Activated T-cell treated with anti-CD3 and anti-CD28 coated beads for 4 hours (primary cell): ENCODE measurements at places on chromosomes 5 and 9.

DNA sequence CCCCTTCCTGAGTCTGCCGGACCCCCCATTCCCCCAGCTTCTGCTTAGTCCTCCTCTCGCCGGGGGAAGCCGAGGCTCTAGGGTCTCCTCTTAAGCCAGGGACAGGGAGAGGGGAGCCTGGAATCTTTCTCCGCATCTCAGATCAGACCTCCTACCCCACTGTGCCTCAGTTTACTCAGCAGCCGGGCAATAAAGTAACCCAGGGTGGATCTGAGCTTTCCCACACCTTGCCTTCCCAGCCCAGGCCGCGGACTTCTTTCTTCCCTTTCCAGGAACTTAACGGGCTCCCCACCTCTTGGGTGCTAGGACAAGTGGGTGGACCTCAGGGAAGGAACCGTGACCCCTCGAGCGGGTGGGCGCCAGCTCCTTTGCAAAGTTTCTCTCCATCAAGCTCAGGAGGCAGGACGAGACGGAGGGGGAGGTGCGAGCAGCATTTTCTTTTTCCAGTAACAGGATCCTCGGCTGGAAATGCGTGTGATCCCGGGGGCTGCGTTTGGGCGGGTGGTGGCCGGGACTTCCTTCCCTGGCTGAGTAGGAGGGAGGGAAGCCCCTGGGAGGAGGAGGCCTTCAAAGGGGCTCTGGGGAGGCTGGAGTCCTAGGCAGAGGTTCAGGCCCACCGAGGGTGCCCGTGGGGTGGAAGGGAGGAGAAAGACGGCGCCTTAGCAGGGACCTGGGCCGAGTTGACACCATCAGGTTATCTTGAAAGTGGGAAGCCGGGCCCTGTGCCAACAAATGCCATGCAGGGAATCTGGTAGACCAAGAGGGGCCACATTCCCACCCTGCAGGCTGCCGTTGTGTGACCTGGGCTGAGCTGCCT, 795 bp downstream of the DAB2IP start:
- no peak for DNase-seq

GRCh38 chr9:95137587-95138145, 179.8 kb downstream of the FANCC start:
- DNase-seq, result no peak

GRCh38 chr5:66136053-66136452, 8.0 kb upstream of the SREK1 start:
- DNase-seq, result no peak

DNA sequence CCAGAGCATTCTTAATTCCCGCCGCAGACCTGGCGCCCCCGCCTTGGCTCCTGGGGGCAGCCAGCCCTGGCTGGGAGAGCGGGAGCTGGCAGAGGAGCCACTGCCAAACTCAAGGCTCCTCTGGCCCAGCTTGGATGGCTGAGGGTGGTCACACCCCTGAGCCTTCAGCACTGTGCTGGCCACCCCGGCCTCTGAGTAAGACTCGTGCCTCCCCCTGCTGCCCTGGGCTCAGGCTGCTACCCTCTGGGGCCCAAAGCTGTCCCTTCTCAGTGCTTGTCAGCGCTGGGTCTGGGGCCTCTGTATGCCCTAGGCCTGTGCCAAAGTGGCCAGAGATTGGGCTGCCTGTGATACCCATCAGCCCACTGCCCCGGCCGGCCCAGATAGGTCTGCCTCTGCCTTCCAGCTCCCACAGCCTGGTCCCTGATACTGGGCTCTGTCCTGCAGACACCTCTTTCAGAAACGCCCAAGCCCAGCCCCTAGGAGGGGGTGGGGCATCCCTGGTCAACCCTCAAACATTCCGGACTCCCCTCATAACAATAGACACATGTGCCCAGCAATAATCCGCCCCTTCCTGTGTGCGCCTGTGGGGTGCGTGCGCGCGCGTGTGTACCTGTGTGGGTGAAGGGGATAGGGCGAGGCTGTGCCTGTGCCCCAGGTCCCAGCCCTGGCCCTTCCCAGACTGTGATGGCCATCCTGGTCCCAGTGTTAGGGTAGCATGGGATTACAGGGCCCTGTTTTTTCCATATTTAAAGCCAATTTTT, 4.4 kb upstream of the PRR7 start:
- no peak for DNase-seq

- no peak for DNase-seq
Observed at GRCh38 chr5:139413963-139414362, 10.1 kb upstream of the SPATA24 start.

DNA sequence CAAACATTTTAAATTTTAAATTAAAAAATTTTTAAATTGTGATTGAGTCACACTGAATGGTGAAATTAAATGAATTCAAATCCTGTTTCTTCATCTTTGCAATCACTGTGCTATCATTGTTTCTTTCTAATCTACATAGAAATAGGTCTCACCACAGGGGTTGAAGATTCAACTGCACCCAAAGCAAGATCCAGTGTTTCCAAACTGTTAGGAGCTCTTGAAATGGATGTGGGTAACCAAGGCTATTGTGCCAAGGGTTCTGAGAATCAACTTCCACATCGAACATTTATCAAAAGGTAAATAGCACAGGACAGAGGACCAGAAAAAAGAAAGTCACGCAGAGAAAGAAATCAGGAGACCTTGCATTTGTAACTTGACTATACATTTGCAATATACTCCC, 172.6 kb upstream of the RASEF start:
- DNase-seq, result no peak

DNA sequence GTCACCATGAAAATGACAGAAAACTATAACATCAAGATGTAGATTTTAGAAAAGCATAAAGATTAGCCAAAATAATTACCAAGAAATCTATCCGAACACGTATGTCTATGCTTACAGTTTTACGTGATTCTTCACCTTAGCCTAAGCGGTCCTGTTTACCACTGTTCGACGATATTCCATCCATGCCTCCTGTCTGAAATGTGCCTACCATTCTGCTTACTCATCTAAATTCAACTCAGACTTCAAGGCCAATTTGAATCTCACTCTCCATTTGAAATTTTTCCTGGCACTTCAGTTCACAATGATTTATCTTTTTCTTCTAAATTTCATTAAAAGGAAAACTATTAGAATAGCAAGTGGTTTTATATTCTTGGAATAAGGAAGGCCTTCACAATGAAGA, 15.4 kb downstream of the ZDHHC21 start:
- DNase-seq, result no peak

DNA sequence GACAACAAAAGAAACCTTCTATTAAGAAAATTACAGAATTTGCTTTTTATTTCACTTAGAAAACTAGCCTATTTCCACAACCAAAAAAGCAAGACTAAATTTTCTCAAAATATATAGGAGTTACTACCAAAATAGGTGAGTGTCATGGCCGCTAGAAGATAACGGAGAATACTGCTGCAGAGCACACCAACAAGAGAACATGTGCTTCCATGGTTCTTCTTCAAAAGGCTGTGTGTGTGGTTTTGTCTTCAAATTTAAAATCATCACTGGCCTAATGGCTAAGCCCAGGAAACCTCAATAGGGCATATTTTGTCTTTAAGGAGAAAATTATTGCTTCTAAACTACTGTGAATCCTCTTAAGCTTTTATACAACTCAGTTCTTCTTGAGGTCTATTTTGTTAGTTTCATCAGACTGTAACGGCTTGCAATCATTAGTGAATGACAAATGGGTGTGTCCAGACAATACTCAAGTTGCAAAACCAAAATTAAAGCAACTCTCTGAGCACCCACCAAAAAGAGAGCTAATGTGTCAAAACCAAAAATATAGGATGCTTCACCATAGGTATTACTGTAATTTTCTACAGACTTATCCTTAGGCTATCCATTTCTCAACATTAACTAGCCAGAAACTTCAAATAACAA, 3.3 kb downstream of the SETX start:
- DNase-seq, result no peak

GRCh38 chr5:122306461-122306860, 5.6 kb upstream of the SNCAIP start:
- DNase-seq, result no peak

GRCh38 chr9:136342181-136343120, 15.1 kb downstream of the GPSM1 start:
- DNase-seq, result peak; percentile 53

DNA sequence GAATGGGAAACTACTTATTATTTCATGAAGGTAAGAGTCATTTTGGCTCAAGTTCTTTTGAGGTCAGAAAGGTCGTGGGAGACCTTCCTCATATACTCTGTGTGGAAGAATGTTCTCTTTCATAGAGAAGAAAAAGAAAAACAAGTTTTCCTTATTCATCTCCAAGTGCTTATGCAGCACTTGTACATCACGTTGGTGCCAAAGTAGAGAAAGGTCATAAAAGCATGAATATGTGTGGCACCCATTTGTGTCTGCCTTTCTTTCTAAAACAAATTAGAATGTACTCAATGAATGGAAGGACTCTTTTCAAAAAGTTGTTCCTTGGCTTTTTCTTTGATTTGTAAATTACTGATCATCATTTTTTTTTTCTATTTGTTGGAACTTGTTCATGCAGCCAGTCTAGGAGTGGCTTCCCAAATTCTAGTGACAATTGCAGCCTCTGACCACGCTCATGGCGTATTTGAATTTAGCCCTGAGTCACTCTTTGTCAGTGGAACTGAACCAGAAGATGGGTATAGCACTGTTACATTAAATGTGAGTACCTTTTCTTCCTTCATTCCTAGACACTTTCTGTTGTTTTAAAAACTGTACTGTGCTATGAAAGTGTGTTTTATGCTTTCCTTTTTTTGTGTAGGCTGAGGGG, 122.4 kb downstream of the ADGRV1 start:
- no peak for DNase-seq

GRCh38 chr9:71911908-71912335, 483 bp downstream of the C9orf85 start:
- no peak for DNase-seq

- DNase-seq, result no peak
Observed at GRCh38 chr5:160450164-160450932, 28.7 kb downstream of the PTTG1 start.

GRCh38 chr5:60494635-60495034, 205.3 kb downstream of the DEPDC1B start:
- DNase-seq, result no peak

DNA sequence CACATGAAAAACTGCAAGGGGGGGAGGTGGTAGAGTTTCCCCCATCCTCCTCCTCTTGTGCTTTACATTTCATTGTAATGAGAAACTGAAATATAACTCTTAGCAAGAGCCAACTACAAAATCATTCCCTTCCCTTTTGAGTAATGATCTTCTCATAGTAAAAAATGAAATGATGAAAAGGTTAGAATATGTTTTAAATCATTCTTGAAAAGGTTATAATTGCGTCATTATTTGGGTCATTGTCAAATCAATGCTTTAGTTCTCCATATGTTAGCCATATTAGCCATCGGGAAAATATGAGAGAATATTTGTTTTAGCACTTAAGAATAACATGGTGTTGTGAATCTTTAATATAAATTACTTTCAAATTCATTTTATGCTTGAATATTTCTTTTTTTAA, 1185.0 kb upstream of the CDH18 start:
- no peak for DNase-seq

DNA sequence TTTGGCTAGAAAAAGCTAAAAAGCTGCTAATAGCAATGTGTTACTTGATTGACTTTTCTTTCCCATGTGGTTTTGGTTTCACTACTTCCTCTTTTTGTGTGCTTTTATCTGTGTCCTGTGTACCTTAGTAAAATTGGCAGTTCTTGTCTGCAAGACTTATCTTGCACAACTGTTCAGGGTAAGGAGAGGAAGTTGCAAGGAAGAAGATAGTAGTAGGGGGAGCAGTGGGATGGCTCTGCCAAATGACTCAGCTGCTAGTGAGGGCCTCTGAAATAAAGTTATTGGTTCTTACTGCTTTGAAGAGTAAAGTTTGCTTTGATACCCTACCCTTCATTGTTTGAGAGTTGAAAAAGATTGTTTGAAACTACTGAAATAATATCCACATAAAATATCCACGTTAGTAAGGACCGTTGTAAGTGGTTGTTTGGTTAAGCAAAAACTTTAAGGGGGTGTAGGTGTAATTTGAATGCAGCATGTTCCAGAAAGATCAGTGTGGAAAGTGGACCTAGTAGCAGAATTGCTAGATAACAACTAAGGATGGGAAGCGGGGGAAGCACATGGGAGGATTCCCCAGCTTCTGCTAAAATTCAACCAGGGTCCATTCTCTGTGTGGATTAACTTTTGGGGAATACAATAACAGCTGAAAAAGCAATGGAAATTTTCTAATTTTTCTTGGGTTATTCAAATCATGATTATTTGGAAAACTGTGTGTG, 123.5 kb downstream of the SCAMP1 start:
- no peak for DNase-seq

DNA sequence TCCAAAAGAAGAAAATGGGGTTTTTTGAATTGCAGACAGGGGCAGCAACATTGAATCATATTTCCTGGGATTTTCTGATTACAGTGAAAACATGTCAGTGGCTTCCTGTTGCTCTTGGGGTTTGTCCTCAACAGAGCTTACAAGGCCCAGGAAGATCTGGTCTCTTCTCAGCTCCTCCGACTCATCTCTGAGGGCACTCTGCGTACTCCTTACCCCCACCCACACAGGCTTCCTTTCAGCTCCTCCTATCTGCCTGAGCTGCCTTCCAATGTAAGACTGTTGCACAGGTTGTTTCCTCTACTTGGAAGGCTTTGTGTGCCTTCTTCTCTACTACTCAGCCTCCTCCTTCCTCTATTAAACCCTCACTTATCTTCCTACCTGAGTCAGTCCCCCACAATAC, 245.1 kb upstream of the MEF2C start:
- DNase-seq, result no peak

GRCh38 chr5:103409013-103409670, 150.6 kb downstream of the MACIR start:
- DNase-seq, result no peak

DNA sequence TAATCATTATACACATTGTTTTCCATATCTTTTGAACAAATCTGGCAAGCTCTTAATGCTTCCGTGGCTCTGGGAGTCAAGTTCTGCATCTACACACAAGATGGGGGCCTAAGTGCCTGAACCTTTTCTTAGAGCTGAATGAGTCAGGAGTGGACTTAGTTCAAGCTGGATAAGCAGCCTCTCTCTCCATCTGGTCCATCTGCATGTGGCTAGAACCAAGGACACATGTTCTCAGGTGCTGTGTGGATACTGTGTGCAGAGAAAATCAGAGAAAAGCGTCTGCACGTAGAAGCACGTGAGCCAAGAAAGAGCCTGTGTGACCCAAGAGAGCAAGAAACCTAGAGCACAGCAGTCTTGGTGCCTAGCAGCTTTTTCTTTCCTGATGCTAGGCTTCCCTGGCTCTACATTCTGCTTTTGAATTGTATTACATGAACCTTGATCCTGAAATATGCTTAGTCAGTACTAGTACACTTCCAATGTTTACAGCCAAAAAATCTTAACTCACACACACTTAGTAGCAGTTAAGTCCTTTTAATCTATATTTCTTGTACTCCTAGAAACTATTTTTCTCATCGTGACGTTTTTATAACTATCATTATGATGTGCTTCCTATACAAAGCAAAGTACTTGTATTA, 1798.9 kb downstream of the MAT2B start:
- DNase-seq, result no peak

GRCh38 chr9:5630081-5630507, 1.2 kb downstream of the RIC1 start:
- DNase-seq, result no peak

- DNase-seq, result no peak
Observed at GRCh38 chr5:139634541-139634940, 13.6 kb upstream of the CXXC5 start.
